ENCODE measurements at places on chromosomes 13 and 19.

DNA sequence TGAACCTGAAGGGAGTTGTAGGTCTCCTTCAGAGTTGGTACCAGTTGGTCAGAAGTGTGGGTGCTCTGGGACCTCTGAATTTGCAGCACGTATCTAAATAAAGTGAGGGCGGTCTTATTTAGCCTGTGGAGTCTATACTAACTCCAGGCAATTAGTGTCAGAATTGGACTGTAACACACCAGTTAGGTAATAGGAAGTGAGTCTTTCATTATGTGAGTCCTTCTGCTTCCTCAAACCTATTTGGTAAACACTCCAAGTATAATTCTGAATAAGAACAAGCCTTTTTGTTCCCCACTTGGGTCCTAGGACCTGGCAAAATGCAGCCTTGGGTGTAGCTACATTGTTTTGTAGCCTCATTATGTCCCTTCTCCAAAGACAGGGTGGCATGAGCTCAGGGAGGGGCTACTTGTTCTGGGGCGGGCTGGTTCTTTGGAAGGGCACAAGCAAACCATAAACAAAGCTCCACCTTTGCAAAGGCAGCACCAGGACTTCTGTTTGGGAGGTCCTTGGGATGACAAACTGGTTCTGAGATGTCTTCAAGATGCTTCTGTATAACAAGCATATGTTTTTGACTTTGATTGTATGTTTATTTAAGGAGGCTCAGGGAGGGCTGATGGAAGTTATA lies 418.0 kb downstream of the ZNF536 start:
- no peak for DNase-seq

DNA sequence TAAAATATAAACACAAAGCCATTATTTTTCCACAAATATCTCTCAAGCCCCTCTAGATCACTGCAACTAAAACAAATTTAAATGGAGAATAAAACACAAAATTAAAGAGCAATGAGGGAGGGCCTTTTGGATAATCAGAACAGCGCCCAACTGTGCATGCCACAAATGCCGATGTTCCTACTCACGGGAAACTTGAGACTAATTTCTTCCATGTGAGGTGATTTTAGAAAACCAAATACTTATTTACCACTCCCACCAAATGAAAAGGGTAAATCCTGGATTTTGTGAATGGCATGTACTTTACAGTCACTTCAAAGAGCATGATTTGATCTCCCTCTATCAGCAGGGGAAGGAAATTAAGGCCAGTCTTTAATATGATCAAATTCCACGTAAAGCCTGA lies 74.8 kb downstream of the SLC7A1 start:
- no peak for DNase-seq

DNA sequence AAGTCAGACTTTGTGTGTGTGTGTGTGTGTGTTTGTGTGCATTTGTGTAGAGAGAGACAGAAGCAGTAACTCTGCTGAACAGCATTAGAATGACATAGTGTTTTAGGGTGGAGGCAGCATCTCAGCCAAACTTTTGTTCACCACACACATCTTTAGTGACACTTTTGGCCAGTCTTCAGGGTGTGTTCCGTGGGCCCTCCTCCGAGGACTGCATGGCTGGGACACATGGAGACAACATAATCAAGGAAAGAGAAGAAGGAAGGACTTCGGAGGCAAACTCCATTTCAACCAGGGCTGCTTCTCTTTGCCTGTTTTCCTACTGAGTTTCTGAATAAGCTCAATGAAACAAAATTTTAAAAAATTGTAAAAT lies 205.1 kb downstream of the LHFPL6 start:
- DNase-seq = no peak

DNA sequence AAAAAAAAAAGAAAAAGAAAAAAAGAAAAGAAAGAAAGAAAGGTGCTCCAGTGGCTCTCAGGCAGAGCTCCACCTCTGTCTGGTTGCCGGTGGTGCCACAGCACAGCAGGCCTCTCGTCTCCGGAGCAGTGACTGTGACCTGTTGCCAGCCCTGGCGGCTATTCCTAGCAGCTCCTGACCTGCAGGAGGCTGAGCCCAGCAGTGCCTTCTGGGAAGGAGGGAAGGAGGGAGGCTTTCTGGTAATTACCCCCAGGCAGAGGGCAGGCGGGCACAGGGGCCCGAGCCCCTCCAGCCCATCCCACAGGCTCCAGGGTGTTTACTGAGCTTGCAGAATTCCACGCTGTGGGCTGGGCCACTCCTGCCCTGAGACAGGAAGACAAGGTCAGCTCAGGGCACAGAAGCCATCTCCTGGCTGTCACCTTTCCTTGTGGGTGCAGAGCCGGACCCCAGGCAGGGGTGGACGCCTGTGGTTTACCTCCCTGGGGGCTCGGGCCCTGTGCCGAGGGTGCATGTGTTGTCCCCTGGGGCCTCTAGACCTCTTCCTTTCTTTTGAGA lies 77.9 kb downstream of the GNG7 start:
- no peak for DNase-seq

GRCh38 chr19:3683405-3684053 lies 16.7 kb downstream of the PIP5K1C start:
- DNase-seq = no peak

DNA sequence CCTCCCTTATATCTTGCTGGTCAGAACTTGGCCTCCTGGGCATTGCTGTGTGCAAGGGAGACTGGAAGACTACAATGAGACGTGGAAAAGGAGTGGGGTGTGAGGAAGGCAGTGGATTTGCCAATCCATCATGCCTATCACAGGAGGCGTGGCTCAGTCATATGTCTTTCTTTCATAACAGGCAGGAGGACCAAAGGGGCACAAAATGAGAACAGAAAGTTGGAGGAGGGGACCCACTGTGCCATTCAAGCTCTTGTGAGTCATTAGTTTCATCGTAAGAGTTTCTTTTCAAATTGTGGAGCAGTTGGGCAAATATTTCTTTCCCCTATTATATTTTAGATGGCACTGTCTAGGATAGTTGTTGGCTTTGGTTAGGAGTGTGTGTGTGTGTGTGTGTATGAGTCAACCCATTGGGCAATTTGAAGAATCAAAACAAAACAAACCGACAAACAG lies 471.5 kb downstream of the TSHZ3 start:
- DNase-seq = no peak

DNA sequence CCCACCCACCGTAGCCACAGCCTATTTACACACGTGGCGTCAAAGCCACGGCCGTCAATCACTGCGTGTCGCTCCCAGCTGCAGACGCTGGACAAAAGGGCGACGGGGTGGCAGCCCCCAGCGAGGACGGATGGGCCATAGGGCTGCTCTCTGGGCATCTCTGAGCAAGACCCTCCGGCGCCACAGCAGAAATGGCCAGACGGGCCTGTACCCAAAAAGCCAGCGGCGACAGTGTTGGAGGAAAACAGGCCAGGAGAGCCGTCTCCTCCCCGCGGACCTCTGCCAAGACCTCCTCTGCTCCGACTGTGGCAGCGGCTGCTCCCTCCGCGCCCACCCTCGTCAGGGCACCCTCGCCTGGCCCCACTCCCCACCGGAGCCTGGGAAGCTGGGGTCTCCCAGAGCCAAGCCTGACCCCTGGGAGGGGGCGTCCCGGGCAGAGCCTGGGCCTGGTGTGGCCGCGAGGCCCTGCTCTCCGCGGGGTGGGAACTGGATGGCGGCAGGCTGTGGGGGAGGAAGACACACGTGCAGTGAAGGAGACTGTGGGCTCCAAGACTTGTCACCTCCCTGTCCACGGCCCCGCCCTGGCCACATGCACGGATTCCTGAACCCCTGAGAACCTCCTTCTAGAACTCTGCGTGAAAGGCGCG lies 2.7 kb downstream of the C2CD4C start:
- no peak for DNase-seq

GRCh38 chr19:45161738-45162607 lies 1.2 kb upstream of the NKPD1 start:
- no peak for DNase-seq

DNA sequence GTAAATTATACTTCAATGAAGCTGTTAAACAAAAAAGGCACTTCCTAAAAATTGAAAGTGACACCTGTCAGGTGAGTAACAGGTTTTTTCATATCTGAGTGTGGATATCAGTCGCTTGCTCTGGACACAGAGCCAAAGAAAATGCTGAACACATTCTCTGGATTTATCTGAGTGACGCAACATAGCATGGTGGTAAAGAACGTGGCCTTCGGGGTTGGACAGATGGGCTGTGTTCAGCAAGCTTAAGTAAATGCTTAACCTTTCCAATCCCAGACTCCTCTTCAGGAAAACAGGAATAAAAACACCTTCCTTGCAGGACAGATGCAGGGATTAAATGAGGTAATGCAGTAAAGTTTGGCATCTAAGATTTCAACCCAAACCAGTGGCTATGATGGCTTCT lies 132.0 kb downstream of the FOXO1 start:
- no peak for DNase-seq

DNA sequence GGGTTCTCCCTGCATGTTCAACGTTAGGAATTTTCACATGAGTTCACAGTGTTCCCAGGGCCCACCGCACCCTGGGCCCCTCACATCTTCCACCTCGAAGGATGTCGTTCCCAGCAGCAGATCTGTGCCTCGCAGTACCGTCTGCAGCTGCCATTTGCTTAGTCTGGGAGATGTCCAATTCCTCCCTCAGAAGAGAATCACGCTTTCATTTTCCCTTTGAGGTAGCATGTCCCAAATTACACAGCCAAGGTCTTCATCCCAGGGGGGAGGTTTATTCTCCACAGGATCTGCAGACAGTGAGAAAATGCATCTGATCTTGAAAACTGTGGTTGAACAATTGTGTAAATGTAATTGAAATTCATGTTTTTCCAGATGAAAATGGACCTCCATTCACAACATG lies 150.2 kb downstream of the DCT start:
- DNase-seq = no peak
